Activated T-cell treated with anti-CD3 and anti-CD28 coated beads, Interleukin-2, amount 50 U/mL, for 48 hours (primary cell): ENCODE measurements at places on chromosomes 3 and 15.

DNA sequence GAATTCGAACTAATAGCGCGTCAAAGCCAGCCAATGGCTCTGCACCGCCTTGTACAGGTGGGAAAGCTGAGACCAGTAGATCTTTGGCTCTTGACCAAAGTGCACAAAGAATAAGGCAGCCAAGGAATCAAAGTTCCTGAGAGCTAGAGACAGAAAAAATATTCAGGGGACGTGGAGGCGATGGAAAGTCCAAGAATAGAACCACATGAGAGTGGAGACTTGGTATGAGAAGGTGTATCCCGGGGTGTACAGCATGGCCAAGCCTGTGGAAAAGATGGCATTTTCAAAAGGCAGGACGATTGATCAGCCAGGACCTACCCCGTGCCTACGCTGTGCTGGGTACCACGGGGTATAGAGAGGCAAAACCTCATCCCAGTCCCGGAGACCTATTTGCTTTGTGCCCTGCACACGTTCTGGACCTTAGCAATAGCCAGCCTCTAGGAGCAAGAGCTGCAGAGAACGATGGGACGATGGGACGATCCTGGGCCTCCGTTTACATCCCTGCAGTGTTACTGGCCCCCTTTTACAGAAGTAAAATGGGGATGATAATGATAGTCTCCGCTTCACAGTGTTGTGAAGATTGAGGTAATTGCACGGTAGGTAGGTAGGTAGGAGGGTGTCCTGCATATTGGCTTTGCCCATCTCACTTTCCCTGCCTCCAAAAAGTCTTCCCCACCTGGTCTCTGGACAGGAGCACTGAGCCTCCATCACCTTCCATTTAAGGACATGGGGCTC is 583 bp upstream of the RBSN start:
- no peak for DNase-seq

- no peak for DNase-seq
These were observed 2.4 kb upstream of the PIK3R4 start for GRCh38 chr3:130748981-130749380.

GRCh38 chr15:88108991-88109390 is 147.5 kb downstream of the NTRK3 start:
- DNase-seq, result no peak

DNA sequence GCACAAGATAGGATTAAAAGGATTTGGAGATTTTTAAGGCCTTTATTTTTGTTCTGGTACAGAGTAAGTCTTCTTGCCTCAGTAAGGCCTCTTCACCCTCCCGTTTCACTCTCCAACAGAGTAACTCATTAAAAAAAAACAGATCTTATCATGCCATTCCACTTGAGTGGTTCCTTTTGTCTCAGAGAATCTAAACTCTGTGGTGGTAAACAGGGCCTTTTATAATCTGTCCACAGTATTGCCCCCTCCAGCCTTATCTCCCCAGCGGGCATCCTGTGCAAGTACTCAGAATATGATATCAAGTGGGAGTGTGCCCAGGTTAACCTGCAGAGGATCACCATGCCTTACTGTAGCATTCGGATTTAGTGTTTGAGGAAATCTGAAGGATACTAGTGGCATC is 20.3 kb upstream of the ATOSA start:
- DNase-seq, result no peak

- no peak for DNase-seq
These were observed 86.1 kb downstream of the RTP4 start for GRCh38 chr3:187454085-187454815.

DNA sequence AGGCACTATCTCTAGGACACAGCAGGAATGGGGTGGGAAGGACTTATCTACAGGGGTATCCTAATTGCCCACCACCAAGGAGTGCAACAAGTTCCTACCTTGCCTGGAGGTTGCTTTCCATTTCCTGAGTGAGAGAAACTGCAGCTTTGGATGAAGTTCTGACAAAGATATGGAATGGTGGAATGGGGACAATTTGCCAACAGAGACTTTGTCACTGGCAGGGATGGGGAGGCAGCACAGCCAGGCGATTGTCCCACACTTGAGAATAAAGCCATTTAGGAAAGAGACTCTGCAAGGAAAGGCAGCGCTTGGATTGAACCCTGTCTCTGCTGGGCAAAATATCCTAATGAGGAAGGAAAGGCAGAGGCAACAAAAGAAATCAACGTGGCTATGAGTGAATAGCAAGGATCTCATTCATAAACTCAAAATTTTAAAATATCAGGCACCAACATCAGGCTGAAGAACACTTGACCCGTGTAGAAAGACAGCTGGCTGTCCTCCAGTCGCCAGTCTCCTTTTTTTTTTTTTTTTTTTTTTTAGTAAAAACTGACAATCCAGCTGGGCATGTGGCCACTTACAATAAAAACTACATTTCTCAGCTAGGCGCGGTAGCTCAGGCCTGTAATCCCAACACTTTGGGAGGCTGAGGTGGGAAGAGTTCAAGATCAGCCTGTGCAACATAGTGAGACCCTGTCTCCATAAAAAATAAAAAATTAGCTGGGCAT is 31.6 kb upstream of the PDE8A start:
- DNase-seq, result no peak

DNA sequence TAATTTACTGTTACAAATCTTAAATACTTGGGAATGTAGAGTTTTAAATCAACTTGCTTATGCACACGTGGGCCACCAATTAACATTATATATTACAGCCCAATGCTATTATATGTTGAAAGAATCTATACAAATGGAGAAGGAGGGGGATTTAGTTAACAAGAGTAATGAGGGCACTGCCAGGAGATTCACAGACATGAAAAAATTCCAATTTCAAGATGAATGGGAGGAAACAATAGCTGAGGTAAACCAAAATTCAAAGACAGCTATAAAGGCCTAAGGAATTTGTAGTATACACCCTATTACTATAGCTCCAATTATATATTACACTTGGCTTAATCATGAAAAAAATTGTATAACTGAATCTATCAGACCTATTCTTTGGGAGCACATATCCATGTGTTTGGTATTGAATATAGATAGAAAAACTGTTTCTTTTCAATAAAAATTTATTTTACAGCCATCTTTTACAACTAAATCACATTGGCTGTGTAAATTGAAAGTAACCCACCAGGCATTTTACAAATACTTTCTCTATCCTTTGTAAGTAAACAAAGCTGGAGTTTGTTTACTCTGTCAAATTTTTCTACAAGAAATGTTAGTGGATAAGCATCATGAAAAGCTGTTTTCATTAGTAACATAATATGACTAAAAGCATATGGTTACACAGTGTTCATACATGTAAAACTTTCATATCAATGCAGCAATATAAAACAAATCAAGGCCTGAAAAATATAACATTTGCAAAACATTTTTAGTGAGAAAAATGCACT is 1045.8 kb downstream of the ROBO1 start:
- DNase-seq, result no peak

GRCh38 chr3:48404440-48405342 is 25.2 kb downstream of the PLXNB1 start:
- DNase-seq, result peak; percentile 12

DNA sequence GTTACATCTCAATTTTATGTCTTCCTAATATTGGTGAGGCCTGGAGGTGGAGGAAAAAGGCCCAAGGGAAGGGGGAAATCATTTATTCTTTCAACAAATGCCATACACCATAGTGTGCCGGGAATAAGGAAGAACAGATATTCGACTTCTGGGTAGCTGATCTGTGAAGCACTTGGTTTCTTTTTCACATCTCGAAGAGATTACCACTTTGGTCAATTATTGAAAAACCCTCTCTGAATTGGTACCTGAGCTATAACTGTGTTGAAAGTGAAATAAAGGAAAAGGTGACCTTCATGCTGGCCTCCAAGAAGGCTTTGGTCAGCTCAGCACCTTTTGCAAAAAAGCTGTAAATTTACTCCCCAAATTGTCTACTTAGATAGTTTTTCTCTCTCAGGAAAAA is 14.2 kb upstream of the MB21D2 start:
- DNase-seq, result no peak

DNA sequence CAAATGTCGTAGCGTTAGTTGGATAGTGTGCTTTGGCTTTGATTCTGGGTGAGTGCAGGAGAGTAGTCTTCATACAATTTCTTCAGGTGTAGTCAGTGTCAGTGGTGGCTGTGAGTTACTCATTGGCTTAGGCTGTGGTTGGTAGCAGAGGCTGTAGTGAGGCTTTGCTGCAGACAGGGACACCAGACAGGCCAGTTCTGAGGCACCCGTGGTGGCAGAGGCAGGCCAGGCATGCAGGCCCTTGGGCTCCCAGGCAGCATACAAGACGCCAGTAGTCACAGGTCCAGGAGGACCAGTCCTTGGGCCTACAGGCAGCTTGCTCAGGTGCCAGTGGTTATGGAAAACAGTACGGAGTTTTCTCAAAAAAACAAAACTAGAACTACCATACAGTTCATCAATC is 61.3 kb downstream of the DMXL2 start:
- DNase-seq, result no peak

GRCh38 chr3:131535596-131535995 is 32.8 kb upstream of the MRPL3 start:
- no peak for DNase-seq

- DNase-seq, result no peak
These were observed 48.9 kb downstream of the CACNA2D2 start for GRCh38 chr3:50454481-50455070.

GRCh38 chr3:143132246-143132980 is 12.8 kb downstream of the CHST2 start:
- no peak for DNase-seq

DNA sequence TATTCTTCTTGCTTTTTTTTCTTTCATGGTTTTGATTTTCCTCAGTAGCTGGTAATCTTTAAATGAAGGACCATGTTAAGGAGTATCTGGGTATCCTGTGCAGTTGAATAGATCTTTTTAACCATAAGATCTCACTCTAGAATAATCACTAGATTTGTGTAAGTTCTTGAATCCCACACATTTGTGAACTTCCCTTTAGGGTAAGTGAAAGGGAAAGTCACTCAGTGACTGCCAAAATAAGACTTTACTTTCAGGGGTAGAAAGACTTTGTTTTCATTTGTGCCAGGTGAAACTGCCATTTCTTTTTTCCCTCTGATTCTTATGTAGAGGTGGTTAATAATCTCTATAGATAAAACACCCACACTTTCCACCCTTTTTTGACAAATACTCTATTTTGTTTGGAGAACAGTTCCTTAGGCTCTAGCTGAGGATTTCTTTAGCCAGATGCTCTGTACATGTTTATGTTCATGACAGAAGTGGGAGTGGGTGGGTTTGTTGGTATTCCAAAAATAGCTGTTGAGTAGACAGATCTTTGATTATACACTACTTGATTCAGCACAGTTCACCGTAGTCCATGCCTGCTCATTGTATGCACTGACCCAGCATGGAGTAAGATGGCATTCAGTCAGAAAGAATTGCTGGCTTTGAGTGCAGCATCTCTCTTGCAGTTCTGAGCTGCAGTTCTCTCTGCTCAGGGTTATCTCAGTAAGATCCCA is 28.5 kb downstream of the LRRC49 start:
- no peak for DNase-seq

DNA sequence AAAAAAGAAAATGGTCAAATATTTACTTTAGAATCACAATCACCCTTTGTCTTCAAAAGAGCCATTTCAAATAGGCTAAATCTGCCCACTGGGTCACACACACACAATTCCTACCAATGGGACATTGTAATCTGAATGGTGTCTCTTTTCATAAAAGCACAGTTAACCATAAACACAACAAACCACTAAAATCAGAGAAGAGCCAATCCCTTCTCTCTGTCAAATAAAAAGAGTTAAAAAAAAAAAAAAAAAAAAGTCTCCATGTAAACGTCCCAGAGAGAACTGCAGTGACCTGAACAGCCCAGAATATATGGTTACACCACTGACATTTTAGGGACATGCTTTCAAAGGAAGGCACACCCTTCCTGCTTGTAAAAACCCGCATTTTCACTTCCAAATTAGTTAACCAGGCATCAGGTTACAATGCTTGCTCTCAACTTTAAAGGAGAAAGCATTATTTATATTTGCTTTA is 63.7 kb downstream of the PRICKLE2 start:
- no peak for DNase-seq

DNA sequence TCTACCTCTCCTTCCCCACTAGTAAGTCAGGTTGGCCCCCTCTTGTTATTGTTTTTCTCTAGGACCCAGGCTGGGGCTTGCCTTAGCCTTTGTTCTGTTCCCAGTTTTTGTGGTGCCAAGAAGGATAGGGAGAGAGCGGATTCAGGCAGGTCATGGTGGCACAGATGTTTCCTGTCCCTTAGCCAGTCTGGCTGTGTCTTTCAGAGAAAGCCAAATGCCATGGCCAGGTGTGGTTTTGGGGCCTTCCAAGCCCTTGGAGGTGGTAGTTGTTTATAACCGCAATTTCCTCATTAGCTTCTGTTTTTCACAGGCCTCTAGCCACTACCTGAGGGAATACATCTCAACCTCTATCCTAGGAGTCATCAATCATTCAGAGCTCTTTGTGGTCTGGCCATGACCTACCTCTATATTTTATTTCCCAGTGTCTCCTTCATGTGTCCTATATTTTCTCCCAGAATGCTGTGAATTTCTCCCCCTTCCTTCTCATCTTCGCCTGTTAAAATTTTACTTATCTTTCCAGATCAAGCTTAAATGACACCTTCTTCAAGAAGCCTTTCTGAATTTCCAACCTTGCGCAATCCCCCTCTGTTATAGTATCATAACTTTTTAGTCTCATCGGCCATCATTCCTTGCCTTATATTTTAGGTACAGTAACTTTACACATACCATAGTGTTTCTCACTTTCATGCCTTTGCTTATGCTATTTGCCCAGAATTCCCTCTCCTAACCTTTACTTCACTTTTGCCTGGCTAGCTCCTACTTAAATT is 38.2 kb downstream of the TIMP4 start:
- DNase-seq, result no peak

DNA sequence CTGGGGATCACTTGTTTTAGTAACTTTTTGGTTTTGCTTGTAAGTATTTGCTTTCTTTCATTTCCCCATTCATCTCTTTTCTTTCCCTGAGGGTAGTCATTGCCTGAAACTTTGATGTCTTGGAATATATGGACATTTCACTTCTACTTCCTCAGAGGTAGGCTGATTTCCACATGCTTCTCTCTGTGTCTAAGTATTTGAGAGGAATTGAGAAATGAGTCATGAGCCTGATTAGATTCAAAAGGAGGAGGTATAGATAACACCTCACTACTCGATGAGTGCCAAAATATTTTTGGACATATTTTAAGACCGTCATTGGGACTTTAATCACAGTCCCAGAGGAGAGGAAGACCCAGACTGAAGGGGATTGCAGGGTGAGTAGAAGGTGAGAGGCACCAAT is 480.1 kb upstream of the SGO1 start:
- no peak for DNase-seq

DNA sequence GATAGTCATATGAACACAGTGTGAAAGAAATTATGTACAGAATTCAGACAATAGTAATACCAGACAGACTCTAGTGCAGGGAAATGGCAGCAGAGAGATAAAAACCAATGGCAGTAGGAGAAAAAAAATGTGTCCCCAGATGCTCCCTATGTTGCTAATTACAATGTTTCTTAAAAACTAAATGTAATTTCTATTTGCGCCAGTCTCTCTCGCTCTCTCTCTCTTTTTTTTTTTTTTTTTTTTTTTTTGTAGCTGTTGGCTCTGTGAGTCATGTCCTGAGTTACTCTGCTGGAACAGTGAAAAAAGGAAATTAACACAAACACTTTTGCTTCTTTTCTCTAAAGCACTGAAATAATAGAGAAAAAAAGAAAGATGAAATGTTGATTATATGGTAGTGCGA is 871.9 kb downstream of the GBE1 start:
- no peak for DNase-seq

GRCh38 chr3:12553921-12554391 is 2.9 kb upstream of the MKRN2 start:
- DNase-seq, result peak; percentile 46

- no peak for DNase-seq
These were observed 407.1 kb downstream of the LSAMP start for GRCh38 chr3:116037954-116038911.

GRCh38 chr3:195226900-195227447 is 44.0 kb downstream of the XXYLT1 start:
- peak; percentile 24 for DNase-seq
